ENCODE measurements at places on chromosomes 5 and 9.

DNA sequence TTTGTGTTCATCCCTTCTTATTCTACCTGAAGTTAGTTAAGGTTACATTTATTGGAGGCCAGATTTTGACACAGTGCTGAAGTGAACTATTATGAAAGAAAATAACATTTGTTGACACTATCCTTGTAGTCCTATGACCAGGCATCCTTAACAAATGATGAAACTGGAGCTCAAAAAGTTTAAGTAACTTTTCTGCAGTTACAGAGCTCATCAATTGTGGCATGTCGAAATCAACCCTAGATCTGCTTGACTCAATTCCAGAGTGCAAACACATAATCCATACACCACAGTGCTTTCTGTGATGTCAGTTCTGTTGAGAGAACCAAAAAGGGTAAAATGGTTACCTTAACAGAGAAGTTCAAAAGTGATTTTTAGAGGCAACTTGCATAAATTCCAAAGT lies 28.6 kb downstream of the KCNN2 start:
- DNase-seq = no peak

DNA sequence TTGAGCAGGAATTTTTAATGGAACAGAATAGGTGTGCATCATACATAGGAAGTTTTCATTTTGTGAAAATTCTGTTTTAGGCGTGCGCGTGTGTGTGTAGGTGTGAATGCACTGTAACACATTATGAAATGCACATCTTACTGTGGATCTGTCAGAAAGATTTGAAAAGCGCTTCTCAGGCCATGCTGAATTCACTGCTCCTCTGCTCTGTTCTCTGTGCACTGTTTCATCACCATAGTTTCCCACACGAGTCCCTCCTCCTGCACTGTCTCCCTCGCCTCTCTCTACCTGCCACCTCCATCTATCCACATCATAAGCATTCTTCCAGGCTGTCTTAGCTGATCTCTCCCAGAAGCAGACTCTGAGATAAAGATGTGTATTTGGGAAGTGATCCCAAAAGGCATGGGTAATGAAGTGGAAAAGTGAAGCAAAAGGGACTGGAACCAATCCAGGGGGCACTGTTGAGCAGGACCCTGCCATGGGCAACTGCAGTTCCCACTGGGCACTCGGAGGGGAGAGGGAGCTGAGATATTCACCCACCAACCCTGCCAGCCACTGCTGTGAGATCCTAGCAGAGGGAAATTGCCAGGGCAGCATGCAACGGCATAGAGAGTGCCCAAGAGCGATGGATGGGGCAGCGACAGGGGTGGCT lies 65.9 kb downstream of the GABBR2 start:
- DNase-seq = no peak

- no peak for DNase-seq
Observed at GRCh38 chr9:90844326-90844725, 42.7 kb downstream of the SYK start.

DNA sequence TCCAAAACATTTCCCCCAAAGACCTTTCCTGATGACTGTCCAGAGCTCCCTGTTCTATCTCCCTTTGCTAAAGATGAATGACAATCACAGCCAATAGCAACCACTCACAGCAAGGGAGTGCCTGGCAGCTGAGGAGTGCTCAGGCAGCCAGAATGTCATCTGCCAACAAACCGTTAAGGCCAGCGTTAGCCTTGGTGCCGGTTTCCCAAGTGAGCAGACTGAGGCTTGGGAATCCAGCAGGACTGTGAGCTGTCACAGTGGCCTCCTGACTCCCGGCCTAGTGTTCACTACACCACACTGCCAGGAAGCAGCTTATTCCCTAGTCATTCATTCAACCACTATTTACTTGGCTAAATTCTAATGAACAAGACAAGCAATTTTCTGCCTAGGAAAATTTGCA lies 24.7 kb downstream of the STK10 start:
- no peak for DNase-seq

DNA sequence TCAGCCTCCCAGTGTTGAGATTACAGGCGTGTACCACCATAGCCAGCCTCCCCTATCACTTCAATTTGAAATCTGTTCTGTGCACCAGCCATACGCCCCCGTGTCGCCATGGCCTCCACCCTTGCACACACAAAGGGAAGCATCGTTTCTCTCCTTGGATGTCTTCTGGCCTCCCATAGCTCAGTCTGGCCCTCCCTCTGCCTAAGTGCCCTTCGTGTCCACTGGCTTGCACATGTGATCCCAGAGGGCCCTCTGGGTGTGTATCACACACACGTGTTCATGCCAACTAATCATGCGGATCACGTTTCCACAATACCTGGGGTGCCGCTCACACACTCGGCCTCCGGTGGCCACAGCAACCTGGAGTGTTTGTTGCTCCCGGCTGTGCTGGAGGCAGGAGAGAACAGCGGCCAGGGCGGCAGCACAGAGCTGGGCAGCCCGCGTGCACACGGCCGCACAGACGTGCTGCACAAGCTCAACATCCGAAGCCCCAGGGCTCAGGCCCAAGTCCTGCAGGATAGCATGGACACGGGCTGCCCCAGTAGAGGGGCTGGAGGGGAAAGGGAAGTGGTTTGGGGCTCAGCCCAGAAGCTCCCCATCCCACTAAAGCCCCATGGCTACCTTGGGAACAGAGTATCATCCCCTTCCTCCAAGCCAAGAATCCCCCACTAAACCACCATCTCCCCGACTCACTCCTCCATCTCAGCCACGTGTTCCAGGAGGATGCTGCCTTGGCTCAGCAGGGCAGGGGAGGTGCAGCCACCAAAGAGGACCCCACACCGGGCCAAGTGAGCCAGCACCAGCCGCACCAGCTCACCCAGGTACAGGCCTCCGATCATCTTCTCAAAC lies 10.9 kb downstream of the HK3 start:
- DNase-seq = no peak

DNA sequence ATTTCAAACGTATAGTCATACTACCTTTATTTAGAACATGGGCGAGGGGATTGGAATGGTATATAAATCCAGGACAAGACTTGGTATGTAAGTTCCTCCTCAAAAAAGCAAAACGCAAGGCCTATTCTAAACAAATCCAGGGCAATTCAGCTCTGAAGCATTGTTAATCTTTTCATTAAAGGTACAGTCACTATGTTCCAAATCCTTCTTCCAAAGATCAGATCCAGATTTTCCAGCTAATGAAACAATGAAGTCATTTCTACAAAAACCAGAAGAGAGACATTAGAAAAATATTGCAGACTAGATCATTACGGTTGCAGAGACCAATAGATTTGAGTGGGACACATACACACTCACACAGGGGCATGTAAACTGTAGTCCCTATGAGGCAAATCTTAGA lies 116.1 kb upstream of the BNC2 start:
- DNase-seq = no peak

GRCh38 chr5:157358871-157359270 lies 92.9 kb downstream of the CYFIP2 start:
- no peak for DNase-seq

GRCh38 chr5:59597690-59598546 lies 295.6 kb downstream of the PDE4D start:
- DNase-seq = no peak
